ENCODE measurements at places on chromosomes 3 and 15. TPM values are rescaled to one million over a fixed set of nuclear protein-coding genes. Genes with fewer than 3 reads are reported as not detected.

The RASGRF1 gene
- 2.4 TPM for total RNA-seq

The ECT2 gene
- 95.6 TPM for total RNA-seq

The ASTE1 gene
- total RNA-seq = 2.4 TPM

The CYP1A2 gene
- total RNA-seq = not detected

The KATNBL1 gene
- total RNA-seq = 40.5 TPM

The GPR62 gene
- total RNA-seq = not detected

The C3orf85 gene
- not detected for total RNA-seq

The MEX3B gene
- 1.9 TPM for total RNA-seq

The ARNT2 gene
- total RNA-seq = 3.0 TPM

The ANKDD1A gene
- total RNA-seq = 8.1 TPM

The SLC24A5 gene
- total RNA-seq = not detected

Data from HCT116 (cell line).